Ascending aorta (tissue), 2 donors: ENCODE measurements at places on chromosomes 13 and 19. TPM values are rescaled to one million over a fixed set of nuclear protein-coding genes. Genes with fewer than 3 reads are reported as not detected.

CD70 gene
- not detected for total RNA-seq

ZNF835 gene
- total RNA-seq, result 4.0 TPM

ZFP14 gene
- 1.2 TPM for total RNA-seq

C19orf67 gene
- not detected for total RNA-seq

ARRDC5 gene
- 8.6 TPM for total RNA-seq

FAM174C gene
- total RNA-seq, result 156 TPM

HSPBP1 gene
- total RNA-seq, result 72.7 TPM

KRTDAP gene
- total RNA-seq, result not detected

PALM gene
- total RNA-seq, result 107 TPM

COL5A3 gene
- 13.6 TPM for total RNA-seq

BST2 gene
- total RNA-seq, result 151 TPM

ANKLE1 gene
- not detected for total RNA-seq

CASP14 gene
- not detected for total RNA-seq

GRCh38 chr19:6568816-6569215 is 22.1 kb downstream of the CD70 start:
- no peak for DNase-seq

DNA sequence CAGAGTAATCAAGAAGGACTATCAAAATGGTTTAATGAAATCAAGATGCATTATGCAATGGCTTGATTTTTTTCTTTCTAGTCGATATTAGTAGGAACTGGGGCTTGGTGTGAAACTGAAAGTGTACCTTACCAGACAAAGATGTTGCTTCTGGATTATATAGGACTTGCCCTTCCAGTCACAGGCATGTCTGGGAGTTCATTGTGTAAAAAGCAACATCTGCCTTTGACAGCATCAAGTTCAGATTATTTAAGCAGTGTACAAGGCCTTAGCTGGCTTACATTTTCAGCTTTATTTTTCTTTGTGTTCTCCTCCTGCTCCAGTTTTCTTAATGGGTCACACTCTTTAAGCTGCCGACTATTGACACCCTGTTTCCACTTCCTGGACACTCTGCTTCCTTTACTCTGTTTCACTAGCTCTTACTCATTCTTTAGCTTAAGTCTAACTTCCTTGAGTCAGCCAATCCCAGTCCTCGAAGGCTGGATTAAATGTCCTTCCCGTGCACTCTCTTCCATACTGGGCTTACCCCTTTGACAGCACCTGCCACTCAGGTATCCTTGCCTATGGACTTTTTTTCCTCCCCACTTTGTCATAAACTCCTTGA is 29.4 kb upstream of the OLFM4 start:
- DNase-seq, result no peak

GRCh38 chr13:59358014-59358413 is 805.7 kb downstream of the DIAPH3 start:
- DNase-seq, result no peak

DNA sequence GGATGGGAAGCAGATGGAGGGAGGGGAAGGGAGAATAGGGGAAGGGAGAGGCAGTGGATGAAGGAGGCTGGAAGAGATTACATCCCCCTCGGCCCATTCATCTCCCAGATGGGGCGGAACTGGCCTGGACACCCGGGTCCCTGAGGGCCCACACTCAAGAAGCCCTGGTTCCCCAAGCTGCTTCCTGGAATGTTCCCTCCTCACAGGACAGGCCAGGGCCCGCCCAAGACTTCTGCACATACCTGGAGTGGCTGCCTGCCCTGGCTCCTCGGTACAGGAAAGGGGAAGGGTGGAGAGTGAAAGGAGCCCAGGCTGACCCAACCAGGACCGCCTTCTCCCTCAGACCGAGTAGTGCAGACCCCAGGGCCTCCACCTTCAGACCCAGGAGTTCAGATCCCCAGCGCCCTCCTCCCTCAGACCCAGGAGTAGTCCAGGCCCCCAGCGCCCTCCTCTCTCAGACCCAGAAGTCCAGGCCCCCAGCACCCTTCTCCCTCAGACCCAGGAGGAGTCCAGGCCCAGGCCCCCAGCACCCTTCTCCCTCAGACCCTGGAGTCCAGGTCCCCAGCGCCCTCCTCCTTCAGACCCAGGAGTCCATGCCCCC is 489 bp downstream of the NTF4 start:
- no peak for DNase-seq

DNA sequence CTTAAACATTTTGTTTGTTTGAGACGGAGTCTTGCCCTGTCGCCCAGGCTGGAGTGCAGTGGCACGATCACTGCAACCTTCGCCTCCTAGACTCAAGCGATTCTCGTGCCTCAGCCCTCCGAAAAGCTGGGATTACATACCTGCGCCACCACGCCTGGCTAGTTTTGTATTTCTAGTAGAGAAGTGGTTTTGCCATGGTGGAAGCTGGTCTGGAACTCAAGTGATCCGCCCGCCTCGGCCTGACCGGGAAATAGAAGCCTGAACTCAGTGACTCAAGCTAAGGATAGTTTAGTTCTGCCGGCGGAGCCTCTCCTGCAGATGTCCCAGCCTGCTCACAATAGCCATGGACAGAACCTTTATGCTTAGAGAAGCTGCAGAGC is 53.0 kb upstream of the ZNF254 start:
- DNase-seq, result no peak

GRCh38 chr19:1070931-1071791 is 4.2 kb downstream of the ARHGAP45 start:
- no peak for DNase-seq

DNA sequence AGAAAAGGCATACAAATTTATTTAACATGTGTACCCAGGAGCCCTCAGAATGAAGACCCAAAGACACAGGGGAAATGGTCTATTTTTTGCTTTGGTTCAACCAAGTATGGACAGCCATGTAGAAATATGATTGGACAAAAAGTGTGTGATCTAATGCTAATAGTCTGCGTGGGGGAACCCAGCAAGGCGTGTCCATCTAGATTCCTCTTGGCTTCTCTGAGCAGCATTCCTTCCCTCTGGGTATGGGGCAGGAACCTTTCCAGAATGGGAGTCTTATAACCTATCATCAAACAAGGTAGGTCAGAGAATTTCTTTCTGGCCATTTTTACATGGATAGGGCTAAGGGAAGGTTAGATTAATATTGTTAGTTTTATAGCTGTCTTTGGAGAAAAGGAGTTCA is 698.2 kb downstream of the FGF9 start:
- DNase-seq, result no peak

DNA sequence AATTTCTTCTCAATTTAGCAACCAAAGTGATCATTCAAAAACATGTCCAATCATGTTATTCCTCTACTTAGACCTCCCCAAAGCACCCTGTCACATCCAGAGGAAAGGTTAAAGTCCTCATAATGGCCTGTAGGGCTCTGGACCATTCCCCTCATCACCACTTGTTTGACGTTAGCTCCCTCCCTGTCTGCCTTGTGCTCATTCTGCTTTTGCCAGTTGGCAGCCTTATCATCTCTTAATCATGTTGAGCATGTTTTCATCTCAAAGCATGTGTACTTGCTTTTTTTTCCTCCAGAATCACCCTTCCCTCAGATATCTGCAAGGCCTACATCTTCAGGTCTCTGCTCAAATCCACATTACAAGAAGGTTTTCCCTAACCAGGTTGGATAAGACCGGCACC is 25.9 kb downstream of the UBAC2 start:
- DNase-seq, result no peak

- DNase-seq, result no peak
Observed at GRCh38 chr13:20431687-20432384, 93.8 kb downstream of the CRYL1 start.

DNA sequence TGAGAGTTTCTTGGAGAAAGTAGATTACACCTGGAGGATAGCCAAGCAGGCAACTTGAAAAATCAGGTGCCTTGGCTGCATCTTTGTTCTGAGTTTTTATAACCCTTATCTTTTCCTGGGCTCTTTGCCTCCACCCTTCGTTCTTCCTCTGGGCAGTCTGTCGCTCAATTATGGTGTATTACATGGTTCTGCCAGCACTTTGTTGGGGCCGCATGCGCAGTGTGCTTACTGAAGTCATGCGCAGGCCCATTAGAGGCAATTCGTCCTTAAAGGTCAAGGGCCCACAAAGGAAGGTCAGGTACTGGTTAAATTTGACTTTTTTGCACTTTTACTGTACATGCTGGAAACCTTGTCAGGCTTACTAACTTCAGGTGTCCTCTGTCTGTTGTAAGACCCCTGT is 761.9 kb upstream of the SLITRK5 start:
- DNase-seq, result no peak

DNA sequence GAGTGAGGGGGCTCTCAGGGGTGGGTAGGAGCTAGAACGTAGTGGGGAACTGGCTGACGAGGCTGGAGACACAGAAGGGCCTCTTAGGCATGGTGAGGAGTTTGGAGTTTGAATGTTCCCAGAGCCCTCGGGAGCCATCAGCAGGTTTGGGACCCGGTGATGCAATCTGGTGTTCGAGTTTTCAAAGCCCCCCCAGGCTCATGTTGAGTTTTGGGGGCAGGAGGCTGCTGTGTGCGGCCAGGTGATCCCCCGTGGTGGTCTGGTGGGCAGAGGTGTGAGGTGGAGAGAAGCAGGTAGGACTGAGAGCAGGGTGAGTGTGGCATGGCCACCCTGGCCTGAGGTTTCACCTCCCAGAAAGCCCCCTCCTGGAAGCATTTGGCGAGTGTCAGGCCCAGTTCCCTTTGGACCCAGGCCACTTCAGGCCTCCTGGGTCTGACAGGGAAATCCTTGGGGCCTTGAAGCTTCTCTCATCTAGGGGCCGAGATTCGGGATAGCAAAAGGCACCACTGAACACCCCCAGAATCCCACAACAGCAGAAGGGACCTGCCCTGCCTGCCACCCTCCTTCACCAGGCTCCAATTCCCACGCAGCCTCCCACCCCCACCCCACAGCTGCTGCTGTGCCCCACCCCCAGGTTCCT is 1.2 kb downstream of the YJEFN3 start:
- DNase-seq, result no peak

- DNase-seq, result no peak
Observed at GRCh38 chr13:85610024-85610423, 189.2 kb downstream of the SLITRK6 start.

DNA sequence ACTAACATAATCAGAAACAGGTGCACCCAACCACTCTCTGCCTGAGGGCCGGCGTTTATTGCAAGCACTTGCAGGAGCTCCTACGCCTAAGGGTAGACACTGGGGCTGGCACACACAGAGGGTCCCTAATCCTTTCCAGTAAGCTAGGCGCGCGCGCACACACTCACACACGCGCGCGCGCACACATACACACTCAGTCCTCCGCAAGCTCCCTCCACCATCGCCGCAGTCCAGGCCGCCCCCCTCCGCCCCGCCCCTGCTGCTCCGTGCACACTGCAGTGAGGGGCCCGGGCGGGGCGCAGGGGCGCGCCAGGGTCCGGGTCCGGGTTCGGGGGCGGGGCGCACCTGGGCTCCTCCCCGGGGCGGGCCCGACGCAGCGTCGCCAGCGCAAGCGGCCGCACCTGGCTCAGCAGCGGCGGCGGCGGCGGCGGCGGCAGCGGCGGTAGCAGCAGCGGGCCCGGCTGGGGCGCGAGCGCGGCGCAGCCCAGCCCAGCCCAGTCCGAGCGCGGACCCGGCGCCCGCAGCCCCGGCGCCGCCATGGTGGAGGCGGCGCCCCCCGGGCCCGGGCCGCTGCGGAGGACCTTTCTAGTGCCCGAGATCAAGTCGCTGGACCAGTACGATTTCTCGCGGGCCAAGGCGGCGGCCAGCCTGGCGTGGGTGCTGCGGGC is at the start of gene CAMSAP3:
CAMSAP3 (plus strand) TSS at position 398 of the 668 bp plus-strand sequence; CDS start at position 538, 140 bp downstream.
- no peak for DNase-seq

GRCh38 chr19:7382694-7383093 is 34.0 kb downstream of the ARHGEF18 start:
- DNase-seq, result no peak

DNA sequence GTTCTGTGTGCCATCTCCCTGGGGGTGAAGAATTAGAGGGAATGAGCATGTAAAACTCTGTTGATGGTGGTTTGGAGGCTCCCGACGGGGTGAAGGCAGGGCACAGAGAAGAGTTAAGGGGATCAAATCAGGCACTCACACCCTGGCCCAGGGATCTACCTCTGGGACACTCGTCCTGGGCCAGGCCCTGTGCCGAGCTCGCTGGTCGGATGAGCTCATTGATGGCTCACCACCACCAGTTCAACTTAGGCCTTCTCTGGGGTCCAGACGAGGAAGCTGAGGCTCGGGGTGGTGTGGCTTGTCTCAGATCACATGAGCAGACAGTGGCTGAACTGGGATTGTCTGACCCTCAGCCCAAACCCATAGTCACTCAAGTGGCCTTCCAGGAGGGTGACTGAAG is 1.6 kb downstream of the NACC1 start:
- no peak for DNase-seq

- DNase-seq, result peak; percentile 95
Observed at GRCh38 chr19:2494447-2495129, 18.7 kb downstream of the GADD45B start.

DNA sequence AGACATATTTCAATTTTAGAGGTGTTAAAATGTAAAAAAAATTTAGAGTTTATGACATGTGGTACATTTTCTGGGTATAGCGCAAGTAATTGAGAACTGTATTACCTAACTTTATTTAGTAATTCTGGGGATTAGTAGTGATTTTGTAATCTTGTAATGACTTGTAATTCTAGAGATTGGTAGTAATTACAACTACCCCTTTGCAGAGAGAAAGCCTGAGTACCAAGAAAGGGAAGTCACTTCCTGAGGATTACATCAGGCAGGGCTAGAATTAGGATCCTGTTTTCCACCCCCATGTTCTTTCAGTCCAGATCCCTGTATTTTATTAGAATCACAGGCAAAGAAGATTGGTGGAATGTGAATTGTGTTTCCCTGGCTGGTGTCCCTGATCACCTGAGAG is 274.9 kb downstream of the KCNRG start:
- DNase-seq, result no peak

- no peak for DNase-seq
Observed at GRCh38 chr13:53439439-53440225, 411.0 kb downstream of the OLFM4 start.

DNA sequence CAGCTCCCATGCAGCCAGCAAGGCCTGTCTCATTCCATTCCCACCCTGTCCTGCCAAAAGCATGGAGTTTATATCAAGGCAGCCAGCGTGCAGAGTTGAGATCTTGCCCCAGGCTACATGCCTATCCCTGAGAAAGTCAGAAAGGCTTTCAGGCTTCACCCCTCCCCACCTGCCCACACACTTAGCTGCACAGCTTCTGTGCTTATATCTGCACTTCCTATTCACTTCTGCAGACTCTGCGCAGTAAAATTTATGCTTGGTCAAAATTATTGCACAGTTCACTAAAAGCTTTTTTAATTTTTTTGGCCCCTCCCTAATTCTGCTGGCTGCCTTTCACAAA is 12.5 kb upstream of the ZNF675 start:
- no peak for DNase-seq

DNA sequence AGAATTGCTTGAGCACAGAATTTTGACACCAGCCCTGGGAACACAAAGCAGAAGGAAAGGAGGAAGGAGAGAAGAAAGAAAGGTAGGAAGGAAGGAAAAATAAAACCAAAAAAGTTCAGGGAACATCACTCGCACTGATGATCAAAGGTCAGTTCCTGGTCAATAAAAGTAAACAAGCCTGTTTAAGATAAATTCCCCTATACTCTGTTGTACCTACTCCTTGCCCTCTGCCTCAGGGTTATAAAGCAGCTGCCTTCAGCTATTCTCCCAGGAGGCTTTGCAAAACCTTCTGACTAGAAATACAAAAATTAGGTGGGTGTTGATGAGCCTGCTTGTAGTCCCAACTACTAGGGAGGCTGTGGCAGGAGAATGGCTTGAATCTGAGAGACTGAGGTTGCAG is 14.9 kb upstream of the ZNF91 start:
- no peak for DNase-seq

GRCh38 chr13:106284358-106284757 is 251.1 kb downstream of the EFNB2 start:
- DNase-seq, result no peak

- DNase-seq, result no peak
Observed at GRCh38 chr13:34502011-34502410, 440.1 kb upstream of the NBEA start.
